Dermis blood vessel endothelial cell (primary cell): ENCODE measurements at places on chromosomes 11 and 22. TPM values are rescaled to one million over a fixed set of nuclear protein-coding genes. Genes with fewer than 3 reads are reported as not detected.

The MB gene
- not detected in 2 replicates for total RNA-seq

The C11orf91 gene
- not detected in 2 replicates for total RNA-seq

The OR51B2 gene
- total RNA-seq: not detected in 2 replicates

The MMP7 gene
- 3.7 and 9.2 TPM in 2 replicates for total RNA-seq

The OR5L2 gene
- not detected in 2 replicates for total RNA-seq

The OSBP2 gene
- 14.4 and 18.0 TPM in 2 replicates for total RNA-seq

The BIRC3 gene
- 3.6 and 8.7 TPM in 2 replicates for total RNA-seq

The CHKA gene
- total RNA-seq: 32.8 and 38.4 TPM in 2 replicates

The GLB1L2 gene
- total RNA-seq: 0.17 and 0.60 TPM in 2 replicates

The OR52A1 gene
- total RNA-seq: not detected in 2 replicates

The MUC6 gene
- not detected in 2 replicates for total RNA-seq

The OLFML1 gene
- total RNA-seq: 0.65 TPM in 1 of 2 replicates, not detected in the other

The POLR2F gene
- 46.6 and 48.7 TPM in 2 replicates for total RNA-seq

The GLYATL2 gene
- total RNA-seq: 0.09 TPM in 1 of 2 replicates, not detected in the other

The MYBPC3 gene
- total RNA-seq: not detected in 2 replicates

The CDC45 gene
- 12.4 and 35.3 TPM in 2 replicates for total RNA-seq

The C1QTNF5 gene
- total RNA-seq: 60.2 and 127 TPM in 2 replicates

The BRSK2 gene
- total RNA-seq: 0.23 and 0.51 TPM in 2 replicates

The GLYAT gene
- total RNA-seq: under 0.01 TPM in 1 of 2 replicates, not detected in the other

The TSGA10IP gene
- total RNA-seq: not detected in 2 replicates

The NCR3LG1 gene
- total RNA-seq: 0.85 and 2.7 TPM in 2 replicates

The MUC15 gene
- not detected in 2 replicates for total RNA-seq

The RAG1 gene
- 1.0 and 1.3 TPM in 2 replicates for total RNA-seq

The SPA17 gene
- total RNA-seq: 5.8 and 6.9 TPM in 2 replicates

The C22orf42 gene
- total RNA-seq: not detected in 2 replicates

The GAL gene
- total RNA-seq: 0.17 and 0.74 TPM in 2 replicates

The BLID gene
- 0.79 TPM in 1 of 2 replicates, not detected in the other for total RNA-seq

The OR4D9 gene
- under 0.01 TPM in 1 of 2 replicates, not detected in the other for total RNA-seq

The RIC3 gene
- not detected in 2 replicates for total RNA-seq

The CHRM1 gene
- total RNA-seq: not detected in 2 replicates

The MS4A8 gene
- not detected in 2 replicates for total RNA-seq

The SAAL1 gene
- total RNA-seq: 18.0 and 24.7 TPM in 2 replicates

The MAPK8IP2 gene
- total RNA-seq: 0.34 and 0.51 TPM in 2 replicates

The MRGPRF gene
- total RNA-seq: 0.05 and 0.17 TPM in 2 replicates

The TRPM5 gene
- total RNA-seq: not detected in 2 replicates

The RBMXL2 gene
- not detected in 2 replicates for total RNA-seq

The F2 gene
- not detected in 2 replicates for total RNA-seq

The OR5AR1 gene
- total RNA-seq: not detected in 2 replicates

The SAA2 gene
- total RNA-seq: 0.70 and 2.0 TPM in 2 replicates

The ZNF280B gene
- total RNA-seq: 0.68 and 0.93 TPM in 2 replicates

The MN1 gene
- 0.34 and 0.47 TPM in 2 replicates for total RNA-seq

The APOL1 gene
- total RNA-seq: 29.5 and 34.9 TPM in 2 replicates

The TRIM49C gene
- total RNA-seq: not detected in 2 replicates
